Retina (tissue), 1 donor: ENCODE measurements at places on chromosomes 7 and 10.

DNA sequence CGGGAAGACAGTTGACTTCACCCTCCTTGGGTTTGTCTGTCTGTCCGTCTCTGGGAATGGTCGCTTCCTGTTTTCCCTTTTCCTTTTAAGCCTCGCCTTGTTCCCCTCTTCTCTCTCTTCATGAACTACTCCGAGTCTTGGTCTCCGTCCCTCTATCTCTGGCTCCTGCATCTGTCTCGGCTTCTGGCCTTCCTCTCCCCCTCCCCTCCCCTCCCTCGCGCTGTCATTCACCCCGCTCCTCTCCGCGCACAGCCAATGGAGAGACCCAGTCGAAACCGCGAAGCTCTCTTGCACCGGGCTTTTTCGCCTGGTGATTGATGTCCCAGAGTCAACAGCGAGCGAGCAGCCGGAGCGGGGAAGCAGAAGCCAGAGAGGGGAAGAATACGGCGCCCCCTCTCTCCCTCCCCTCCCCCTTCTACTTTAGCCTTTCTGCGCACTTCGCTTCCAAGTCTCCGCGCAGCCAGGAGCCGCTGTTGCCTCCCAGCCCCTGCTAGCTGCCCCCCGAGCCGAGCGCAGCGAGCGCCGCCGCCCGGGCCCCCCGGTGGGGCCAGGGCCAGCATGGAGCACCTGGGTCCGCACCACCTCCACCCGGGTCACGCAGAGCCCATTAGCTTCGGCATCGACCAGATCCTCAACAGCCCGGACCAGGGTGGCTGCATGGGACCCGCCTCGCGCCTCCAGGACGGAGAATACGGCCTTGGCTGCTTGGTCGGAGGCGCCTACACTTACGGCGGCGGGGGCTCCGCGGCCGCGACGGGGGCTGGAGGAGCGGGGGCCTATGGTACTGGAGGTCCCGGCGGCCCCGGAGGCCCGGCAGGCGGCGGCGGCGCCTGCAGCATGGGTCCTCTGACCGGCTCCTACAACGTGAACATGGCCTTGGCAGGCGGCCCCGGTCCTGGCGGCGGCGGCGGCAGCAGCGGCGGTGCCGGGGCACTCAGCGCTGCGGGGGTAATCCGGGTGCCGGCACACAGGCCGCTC, at the start of gene TLX1:
TLX1 (plus strand) TSS at position 317 of the 978 bp plus-strand sequence; CDS start at position 559, 242 bp downstream.
- peak; percentile 81 for DNase-seq

DNA sequence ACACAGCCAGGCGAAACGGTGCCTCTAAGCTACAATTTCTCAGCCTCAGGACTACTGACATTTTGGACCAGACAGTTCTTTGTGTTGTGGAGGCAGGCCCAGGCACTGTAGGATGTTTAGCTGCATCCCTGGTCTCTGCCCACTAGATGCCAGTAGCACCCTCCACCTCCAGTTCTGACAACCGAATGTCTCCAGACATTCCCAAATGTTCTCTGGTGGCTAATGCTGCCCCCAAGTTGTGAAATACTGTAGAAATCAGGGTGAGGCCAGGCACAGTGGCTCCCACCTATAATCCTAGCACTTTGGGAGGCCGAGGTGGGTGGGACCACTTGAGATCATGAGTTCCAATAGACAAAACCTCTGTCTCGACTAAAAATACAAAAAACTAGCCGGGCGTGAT, 18.2 kb downstream of the HNRNPF start:
- no peak for DNase-seq

GRCh38 chr7:101826081-101826835, 8.8 kb downstream of the CUX1 start:
- peak; percentile 39 for DNase-seq

DNA sequence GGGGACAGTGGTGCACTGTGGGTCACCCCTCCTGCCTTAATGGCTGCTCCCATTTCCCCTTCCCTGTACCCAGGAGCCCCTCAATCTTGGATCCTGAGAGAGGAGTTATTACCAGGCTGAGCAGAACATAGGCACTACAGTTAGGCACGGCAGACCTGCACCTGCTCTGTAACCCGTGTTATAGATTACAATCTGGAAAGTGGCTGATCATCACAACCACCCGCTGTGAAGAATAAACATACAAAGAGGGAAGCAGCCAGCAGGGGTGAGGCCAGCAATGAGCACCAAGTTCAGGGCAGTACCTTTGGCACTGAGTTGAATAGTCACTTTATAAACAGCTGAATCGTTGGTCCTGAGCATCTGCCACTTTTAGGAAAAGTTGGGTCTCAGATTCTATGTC, 1.7 kb downstream of the CDHR1 start:
- DNase-seq, result no peak

- no peak for DNase-seq
Measured at GRCh38 chr10:132628966-132629900, 91.6 kb downstream of the INPP5A start.

- DNase-seq, result no peak
Measured at GRCh38 chr7:48179496-48180030, 8.3 kb downstream of the ABCA13 start.

DNA sequence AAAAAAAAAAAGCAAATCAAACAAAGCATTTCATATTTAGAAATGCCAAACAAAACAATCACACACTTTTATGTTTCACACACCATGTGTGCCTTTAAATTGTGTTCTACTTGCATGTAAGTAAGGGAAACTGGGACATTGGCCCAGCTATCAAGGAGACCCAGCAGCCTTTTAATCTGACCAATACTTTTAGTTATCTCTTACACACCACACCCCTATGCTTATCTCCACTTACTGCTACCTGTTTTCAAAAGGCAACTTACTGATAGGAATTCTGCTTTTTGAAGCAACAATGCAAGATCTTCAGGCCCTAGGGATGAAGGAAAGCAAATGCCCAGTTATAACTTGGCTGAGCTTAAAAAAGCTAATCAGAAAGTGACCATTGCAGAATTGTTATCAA, 1244.8 kb upstream of the SORCS1 start:
- no peak for DNase-seq

DNA sequence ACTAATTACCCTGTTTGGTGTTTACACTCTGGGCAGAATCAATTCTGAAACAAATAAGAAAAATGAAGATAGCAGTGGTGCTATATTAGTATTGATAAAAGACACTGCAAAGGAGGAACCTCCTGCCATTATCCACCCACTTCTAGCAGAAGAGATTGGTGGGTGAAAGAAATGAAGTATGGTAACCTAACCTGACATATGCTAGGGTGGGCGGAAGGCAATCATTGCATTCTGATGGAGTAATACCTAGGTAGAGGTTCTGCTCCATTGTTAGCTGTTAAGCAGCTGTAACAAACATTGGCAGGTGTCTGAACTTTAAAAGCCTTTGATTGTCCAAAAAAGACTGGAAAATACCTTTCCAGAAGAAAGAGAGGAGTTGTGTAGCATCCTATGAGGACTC, 95.9 kb downstream of the OTUD1 start:
- DNase-seq, result no peak

- peak; percentile 60 for DNase-seq
Measured at GRCh38 chr7:156608173-156608478, 32.4 kb upstream of the RNF32 start.
